AML-193 (cell line): ENCODE measurements at places on chromosomes 2 and 18.

- DNase-seq: no peak
These were observed 8.0 kb upstream of the SESTD1 start for GRCh38 chr2:179272406-179273192.

DNA sequence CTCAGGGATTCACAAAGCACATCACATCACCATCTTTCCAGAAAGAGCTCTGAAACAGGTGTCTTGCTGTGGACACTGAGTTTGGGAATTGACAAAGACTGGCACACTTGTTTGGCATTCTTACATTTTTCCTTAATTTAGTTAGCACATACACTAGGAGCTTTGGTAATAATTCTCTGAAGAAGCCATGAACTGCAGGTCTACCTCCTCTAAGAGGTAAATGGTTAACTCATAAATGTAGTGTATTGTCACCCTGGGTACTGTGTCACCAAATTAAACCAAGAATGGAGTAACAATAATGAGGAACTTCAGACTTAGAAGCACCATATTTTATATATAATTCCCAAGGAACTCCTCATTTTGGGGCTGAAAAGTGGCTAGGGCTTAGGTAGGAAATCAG is 22.6 kb downstream of the EIF4E2 start:
- DNase-seq: no peak

GRCh38 chr18:27652480-27653121 is 467.5 kb upstream of the CHST9 start:
- no peak for DNase-seq

- DNase-seq: no peak
These were observed 158.0 kb downstream of the NEDD4L start for GRCh38 chr18:58201733-58202730.

DNA sequence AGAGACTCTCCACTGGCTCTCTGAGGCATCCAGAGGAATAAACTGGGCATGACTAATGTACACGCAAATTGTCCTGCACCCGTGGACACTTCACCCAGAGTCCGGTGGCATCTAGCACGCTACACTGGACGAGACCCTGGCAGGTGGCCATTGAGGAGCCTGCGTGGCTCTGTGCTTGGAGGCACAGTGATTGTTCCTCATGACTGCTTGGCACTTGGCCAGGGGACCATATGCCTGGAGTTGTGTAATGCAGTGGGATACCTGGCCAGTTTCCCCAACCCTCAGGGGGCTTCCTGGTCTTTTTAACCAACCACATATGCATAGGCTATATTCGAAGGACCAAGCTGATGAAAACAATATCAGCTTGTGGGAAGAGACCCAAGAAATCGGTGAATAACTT is 66.6 kb downstream of the MTCL1 start:
- DNase-seq: no peak

DNA sequence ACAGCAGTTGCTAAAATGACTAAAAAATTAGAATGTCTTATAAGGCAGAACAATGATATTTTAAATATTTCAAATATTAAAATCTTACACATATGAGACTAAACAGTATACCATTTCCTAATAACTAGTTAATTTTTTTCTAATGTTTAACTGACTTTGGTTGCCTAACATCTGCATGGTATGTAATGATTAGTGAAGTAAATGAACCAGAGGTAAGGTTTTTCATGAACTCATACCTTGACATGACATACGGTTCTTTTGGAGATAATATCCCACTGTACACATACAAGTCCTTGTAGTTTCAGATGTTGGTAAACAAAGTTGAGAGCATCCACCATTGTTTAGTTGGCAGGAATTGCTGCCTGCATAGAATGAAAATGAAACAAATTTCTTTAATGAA is 1360.2 kb downstream of the LRP1B start:
- DNase-seq: no peak

DNA sequence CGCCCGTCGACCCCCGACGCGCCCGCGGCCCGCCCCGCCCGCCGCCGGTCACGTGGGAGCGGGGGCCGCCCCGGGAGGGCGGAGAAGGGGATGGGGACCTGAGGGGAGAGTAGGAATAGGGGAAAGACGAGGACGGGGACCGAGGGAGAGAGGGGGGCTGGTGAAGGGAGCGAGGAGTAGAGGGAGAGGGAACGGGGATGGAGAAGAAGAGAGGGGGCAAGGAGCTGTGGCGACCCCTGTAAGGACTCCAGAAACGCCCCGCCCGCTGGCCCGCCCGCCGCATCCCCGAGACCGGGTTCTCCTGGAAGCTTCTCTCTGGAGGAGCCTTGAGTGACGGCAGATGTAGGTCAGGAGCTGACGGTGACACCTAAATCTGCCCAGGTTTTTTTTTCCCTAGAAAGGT is 615 bp downstream of the ADNP2 start:
- DNase-seq: no peak

DNA sequence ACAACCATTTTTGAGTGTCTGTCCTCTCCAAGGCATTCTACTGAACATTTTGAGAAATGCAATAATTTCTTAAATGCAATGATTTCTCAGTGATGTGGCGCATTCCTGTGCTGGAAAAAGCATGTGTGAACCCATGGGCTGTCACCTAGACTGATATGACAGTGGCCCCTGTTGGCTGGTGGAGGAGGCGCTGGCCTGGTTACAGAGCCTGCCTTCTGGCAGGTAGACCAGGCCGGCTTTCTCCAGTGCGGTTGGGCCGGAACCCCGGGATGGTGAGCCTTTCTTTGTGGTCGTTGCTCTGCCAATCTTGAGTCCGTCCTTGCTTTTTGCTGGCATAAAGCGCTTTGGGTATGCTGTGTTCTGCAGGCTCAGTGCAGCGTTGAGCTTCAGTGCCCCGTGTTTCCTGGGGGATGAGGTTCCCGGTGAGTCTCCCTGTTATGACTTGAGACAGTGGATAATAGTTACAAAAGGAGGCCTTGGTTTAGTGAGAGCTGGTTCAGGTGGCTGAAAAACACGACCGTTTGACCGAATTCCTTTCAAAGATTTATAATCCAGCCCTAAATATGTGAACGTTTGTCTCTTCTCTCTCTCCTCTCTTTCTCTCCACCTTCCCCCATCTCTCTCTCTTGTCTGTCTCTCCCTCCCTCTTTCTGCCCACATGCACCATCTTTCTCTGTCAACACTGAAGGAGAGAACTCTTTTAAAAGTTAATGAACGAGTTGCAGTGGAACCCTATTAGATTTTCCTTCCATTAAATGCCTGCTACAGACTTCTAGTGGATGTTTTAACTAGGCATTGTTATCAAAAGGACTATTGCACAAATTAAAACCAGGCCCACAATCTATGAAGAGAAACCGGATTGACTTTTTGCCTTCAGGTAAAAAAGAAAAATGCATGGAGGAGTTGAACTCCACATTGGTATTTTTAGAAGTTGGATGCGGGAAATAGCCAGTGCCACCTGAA is 34.0 kb downstream of the TSHZ1 start:
- DNase-seq: no peak

- DNase-seq: no peak
These were observed 366.0 kb downstream of the LRATD1 start for GRCh38 chr2:14998546-14998945.

DNA sequence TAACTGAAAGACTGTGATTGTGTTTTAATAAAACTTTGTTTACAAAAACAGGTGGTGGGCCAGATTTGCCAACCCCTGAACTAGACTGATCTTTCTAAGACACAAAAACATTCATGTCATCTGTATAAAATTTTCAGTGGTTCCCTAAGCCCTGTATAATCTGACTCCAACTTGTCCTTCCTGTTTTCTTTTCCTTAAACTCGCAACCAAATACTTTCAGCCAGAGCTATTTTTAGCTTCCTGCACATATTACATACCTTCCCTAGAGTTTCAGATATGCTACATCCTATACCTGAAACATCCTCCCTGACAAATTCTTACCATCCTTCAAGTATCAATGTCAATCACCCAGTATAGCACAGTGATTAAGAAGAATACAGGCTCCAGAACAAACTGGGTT is 4.8 kb downstream of the GCFC2 start:
- DNase-seq: no peak

DNA sequence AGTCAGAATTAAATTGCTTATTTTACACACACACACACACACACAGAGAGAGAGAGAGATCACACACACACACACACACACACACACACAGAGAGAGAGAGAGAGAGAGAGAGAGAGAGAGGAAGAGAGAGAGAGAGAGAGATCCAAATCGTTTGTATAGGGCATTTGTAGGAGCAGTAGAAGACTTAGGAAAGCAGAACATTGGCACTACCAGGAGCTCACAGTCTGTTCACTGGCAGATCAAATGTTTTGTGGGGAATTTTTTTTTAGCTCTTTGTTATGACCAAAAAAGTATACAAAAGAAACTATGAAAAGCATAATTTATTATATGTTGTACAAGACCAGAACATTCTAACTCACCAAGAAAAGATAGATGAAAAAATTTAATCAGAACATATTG is 81.8 kb downstream of the MBD5 start:
- no peak for DNase-seq

- DNase-seq: no peak
These were observed 27.3 kb upstream of the NFU1 start for GRCh38 chr2:69464575-69464974.

DNA sequence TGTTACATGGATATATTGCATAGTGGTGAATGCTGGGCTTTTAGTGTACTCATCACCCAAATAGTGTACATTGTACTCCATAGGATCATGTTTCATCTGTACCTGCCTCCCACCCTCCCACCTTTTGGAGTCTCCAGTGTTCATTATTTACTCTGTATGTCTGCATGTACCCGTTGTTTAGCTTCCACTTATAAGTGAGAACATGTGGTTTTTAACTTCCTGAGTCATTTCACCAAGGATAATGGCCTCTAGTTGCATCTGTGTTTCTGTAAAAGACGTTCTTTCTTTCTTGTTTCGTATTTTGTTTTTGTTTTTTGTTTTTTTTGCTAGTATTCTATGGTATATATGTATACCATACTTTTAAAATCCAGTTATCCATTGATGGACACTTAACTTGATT is 107.5 kb downstream of the MSTN start:
- DNase-seq: no peak

DNA sequence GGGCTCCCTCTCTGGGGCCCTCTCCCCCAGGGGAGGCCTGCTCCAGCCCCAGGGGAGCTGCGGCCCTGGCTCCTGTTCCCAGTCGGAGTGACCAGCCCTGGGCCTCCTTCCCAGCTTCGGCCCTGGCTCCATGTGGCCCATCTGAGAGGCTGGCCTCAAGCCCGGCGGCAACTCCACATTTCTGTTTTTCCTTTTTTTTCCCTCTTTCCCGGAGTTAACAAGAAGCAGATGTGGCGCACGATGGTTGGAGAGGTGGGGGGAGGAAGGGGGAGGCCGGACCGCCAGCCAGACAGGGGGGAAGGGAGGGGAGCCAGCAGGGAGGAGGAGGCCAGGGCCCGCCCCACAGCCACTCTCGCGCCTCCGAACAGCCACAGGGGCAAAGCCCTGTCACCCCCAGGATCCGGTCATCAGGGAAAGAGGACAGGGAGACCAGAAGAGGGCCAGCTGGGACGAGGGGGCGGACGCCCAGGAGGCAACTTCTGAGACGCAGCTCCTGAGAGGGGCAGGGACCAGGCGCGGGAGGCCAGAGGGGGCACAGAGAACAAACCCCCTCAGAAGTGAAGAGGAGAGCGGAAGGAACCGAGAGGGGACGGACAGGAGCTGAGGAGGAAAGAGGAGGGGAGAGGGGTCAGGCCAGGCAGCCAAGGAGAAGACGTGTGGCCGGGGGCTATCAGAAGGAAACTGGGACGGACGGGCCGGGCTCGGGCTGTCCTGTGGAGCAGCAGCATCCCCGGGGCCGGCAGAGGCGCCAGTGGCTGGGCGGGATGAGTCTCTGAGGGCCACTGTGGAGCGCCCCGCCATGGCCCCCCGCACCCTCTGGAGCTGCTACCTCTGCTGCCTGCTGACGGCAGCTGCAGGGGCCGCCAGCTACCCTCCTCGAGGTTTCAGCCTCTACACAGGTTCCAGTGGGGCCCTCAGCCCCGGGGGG is at the start of gene EMILIN1:
Gene EMILIN1 (plus strand): TSS at position 349 of the 928 bp plus-strand sequence. CDS start 451 bp downstream, at position 800.
- DNase-seq: no peak

DNA sequence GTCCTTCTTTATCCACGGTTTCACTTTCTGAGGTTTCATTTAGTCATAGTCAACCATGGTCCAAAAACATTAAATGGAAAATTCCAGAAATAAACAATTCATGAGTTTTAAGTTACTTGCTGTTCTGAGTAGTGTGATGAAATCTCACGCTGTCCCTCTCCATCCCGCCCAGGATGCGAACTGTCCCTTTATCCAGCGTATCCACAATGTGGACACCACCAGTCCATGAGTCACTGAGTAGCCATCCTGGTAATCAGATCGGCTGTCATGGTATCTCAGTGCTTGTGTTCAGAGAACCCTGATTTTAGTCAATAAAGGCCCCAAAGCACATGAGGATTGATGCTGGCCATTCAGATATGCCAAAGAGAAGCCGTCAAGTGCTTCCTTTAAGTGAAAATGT is 3.7 kb downstream of the SP140L start:
- no peak for DNase-seq
